Chondrocyte (in vitro differentiated cells): ENCODE measurements at places on chromosomes 5 and 9. TPM values are rescaled to one million over a fixed set of nuclear protein-coding genes. Genes with fewer than 3 reads are reported as not detected.
A peak's percentile ranks its signal among the peaks of the same experiment; 100 is the strongest.

DNA sequence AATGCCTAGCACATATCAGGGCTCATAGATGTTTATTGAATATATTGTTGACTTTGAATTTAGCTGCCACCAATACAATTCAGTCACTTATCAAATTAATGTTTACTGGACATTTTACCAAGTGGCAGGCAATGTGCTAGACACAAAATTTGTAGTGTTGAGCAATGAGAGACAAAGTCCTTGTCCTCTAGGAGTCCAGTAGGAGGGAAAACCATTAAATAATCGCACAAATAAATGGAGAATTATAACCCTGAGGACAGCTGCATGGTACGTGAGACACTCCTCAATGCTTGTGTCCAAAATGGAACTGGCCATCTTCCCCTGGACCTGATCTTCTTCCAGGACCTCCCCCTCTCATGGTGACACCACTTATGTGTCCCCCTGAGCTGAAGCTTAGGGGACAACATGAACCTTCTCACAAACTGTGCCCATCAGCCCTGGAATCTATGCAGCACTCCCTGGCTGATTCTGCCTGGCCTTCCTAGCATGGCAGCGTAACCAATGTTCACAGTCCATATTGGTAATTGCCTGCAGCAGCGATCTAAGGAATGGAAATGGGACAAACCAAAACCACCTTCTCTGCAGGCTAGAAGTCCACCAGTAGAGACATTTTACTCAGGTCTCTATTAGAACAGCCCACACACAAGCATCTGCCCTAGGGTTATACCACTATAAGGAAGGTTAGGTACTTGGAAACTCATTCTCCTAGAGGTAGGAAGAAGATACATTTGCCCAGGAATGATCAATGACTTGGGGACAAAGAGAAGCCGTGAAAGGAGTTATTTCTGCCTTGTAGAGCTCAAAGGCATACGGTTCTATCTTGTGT, 75.5 kb downstream of the FGF1 start:
- peaks cover 17% of the 10 kb centered on the region for H3K4me1 ChIP-seq
- no peak overlapping the region for H3K27ac ChIP-seq
- no peaks in the 10 kb centered on the region for H3K27me3 ChIP-seq
- H3K36me3 ChIP-seq = no peaks in the 10 kb centered on the region
- H3K4me3 ChIP-seq = no peak overlapping the region
- DNase-seq = no peak

DNA sequence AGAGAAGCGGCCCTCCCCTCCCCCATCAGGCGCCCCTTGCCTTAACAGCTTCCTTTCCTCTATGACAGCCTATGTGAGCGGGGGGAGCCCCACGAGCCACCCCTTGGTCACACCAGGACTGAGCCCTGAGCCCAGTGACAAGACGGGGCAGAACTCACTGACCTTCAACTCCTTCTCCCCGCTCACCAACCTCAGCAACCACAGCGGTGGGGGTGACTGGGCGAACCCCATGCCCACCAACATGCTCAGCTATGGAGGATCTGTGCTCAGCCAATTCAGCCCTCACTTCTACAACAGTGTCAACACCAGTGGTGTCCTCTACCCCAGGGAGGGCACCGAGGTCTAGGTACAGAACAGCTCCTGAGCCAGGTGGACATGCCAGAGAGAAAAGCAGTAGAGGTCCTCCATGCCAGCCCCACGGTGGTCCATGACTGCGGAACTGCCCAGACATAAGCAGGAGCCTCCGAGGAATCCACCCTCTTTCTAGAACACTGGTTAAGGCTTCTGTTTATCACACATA, 2.6 kb downstream of the FOXI1 start:
- no peak for DNase-seq
- no peak overlapping the region for H3K4me3 ChIP-seq
- no peaks in the 10 kb centered on the region for H3K4me1 ChIP-seq
- no peaks in the 10 kb centered on the region for H3K36me3 ChIP-seq

DNA sequence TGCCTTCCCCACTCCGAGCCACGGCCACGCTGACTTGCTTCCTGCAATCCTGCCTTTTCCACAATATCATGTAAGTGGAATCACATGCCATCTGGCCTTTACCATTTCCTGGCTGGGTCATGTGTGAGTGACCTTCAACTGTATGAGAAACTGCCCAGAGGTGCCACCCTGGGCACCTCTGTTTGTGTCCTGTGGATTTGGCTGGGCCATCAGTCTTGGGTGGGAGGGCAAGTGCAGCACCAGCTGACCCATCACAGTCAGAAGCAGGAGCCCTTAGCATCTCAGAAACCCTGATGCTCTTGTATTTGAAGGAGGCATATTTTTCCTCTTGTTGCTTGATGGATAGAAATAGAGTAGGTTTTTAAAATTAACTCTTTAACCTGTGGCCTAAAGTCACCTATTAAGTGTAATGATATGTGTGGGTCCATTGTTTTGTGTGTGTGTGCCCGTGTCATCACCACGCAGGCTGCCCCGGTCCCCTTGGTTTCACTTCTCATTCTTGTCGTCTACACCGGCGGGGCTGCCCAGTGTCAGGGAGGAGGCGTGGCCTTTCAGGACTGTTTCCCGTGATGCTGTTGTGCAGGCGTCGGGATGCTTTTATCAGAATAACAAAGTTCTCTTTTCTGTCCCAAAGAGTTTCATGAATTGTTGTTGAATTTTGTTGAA, 52.1 kb upstream of the CACNA1B start:
- H3K27me3 ChIP-seq = no peaks in the 10 kb centered on the region
- no peak overlapping the region for H3K4me3 ChIP-seq
- no peaks in the 10 kb centered on the region for H3K4me1 ChIP-seq
- peaks cover 32% of the 10 kb centered on the region for H3K36me3 ChIP-seq
- DNase-seq = no peak
- H3K27ac ChIP-seq = no peak overlapping the region

GRCh38 chr9:105313238-105313637, 68.8 kb downstream of the SLC44A1 start:
- H3K4me3 ChIP-seq = no peak overlapping the region
- H3K4me1 ChIP-seq = peaks cover 6% of the 10 kb centered on the region

- no peaks in the 10 kb centered on the region for H3K4me1 ChIP-seq
- H3K27me3 ChIP-seq = no peaks in the 10 kb centered on the region
- DNase-seq = peak; percentile 81
- H3K36me3 ChIP-seq = peaks cover 32% of the 10 kb centered on the region
- H3K4me3 ChIP-seq = no peak overlapping the region
- H3K27ac ChIP-seq = no peak overlapping the region
Measured at GRCh38 chr9:137813167-137813566, 64.4 kb upstream of the CACNA1B start.

GRCh38 chr5:41793141-41793770, 77.0 kb downstream of the OXCT1 start:
- peak overlapping the region; percentile 42 for H3K4me3 ChIP-seq
- DNase-seq = no peak
- peaks cover 3% of the 10 kb centered on the region for H3K36me3 ChIP-seq

PCDHA4 gene
- total RNA-seq = 7.1 to 11.1 TPM (median 8.3 TPM) in 3 replicates
